ENCODE measurements at places on chromosomes 16 and 17.

GRCh38 chr17:42657824-42658588, 1.1 kb upstream of the TUBG2 start:
- peaks cover 11% of the 10 kb centered on the region for H3K27me3 ChIP-seq
- H3K4me3 ChIP-seq, result peak overlapping the region; percentile 89
- DNase-seq, result no peak
- no peaks in the 10 kb centered on the region for H3K36me3 ChIP-seq

GRCh38 chr17:71316176-71316897, 804.5 kb upstream of the SOX9 start:
- DNase-seq, result no peak
- H3K27ac ChIP-seq, result no peak overlapping the region
- H3K27me3 ChIP-seq, result no peaks in the 10 kb centered on the region
- H3K4me3 ChIP-seq, result no peak overlapping the region
- H3K4me1 ChIP-seq, result no peaks in the 10 kb centered on the region

DNA sequence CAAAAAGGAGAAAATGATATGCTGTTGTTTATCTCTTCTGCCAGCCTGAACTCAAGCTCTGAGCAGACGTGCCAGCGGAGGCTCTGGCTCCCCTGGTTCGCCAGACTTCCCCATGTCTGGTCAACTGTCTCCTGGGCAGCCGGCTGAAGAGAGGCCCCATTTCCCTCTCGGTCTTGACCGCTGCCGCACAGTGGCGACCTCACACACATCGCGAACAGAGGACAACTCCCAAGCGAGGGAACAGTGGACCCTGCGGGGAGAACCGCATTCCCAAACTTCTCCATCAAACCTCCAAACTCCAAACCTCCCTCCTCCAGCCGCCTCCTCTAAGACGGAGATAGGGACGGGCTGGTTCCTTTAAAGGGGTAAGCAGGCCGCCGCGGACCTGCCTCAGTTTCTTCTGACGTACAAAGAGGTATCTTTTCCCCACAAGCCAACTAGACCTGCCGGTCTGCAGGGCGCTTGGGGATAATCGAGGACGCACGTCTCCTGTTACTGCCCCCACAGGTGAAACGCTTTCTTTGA, 24.9 kb upstream of the RFFL start:
- H3K4me1 ChIP-seq, result peaks cover 45% of the 10 kb centered on the region
- peak overlapping the region; percentile 94 for H3K27ac ChIP-seq
- no peaks in the 10 kb centered on the region for H3K27me3 ChIP-seq
- no peak for DNase-seq

- no peak overlapping the region for H3K27ac ChIP-seq
- peaks cover 26% of the 10 kb centered on the region for H3K4me1 ChIP-seq
- no peaks in the 10 kb centered on the region for H3K27me3 ChIP-seq
- no peak for DNase-seq
- no peak overlapping the region for H3K4me3 ChIP-seq
- H3K36me3 ChIP-seq, result peaks cover 41% of the 10 kb centered on the region
These were observed 41.0 kb downstream of the PTRH2 start for GRCh38 chr17:59666235-59666634.

DNA sequence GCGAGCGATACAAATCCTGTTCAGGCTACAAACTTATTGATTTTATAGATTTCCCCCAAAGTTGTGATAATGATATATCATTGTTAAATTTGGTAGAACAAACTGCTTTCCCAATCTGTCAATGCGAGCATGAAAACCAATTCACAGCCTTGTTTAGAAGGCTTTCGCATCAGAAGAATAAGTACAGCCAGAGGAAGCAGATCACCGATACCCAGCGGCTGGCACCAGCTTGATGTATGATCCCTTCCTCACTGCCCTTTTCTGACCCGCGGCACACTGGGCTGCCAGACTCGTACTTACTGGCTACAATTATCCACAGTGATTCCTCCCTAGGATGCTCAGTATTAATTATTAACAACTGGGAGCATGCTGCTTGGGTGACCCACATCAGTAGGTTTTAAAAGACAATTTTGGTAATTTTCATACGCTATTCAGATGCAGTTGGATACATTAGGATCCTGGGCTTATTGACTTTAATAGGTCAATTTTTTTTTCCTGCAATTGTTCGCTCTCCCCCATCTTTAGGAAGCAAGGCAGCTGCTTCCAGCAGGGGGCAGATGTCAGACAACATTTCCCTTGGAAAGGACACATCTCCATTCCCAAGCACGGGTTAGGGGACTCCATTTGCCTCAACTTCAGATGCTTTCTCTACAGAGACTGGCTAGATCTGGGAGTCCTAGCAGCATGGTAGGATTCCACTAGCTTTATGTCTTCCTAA, 582.7 kb upstream of the PSMD7 start:
- H3K4me3 ChIP-seq, result no peak overlapping the region
- H3K4me1 ChIP-seq, result no peaks in the 10 kb centered on the region
- DNase-seq, result peak; percentile 5
- no peaks in the 10 kb centered on the region for H3K27me3 ChIP-seq

- no peaks in the 10 kb centered on the region for H3K27me3 ChIP-seq
- H3K4me3 ChIP-seq, result no peak overlapping the region
- no peaks in the 10 kb centered on the region for H3K4me1 ChIP-seq
- DNase-seq, result no peak
- H3K36me3 ChIP-seq, result no peaks in the 10 kb centered on the region
- H3K27ac ChIP-seq, result no peak overlapping the region
These were observed 210.6 kb upstream of the KCNJ16 start for GRCh38 chr17:69864462-69864861.

GRCh38 chr17:34207572-34207971, 47.5 kb upstream of the CCL2 start:
- H3K27me3 ChIP-seq, result peaks cover 14% of the 10 kb centered on the region
- DNase-seq, result peak; percentile 31
- H3K36me3 ChIP-seq, result no peaks in the 10 kb centered on the region
- no peak overlapping the region for H3K4me3 ChIP-seq
- no peak overlapping the region for H3K27ac ChIP-seq

GRCh38 chr17:4786516-4786915, 352 bp upstream of the VMO1 start:
- DNase-seq, result no peak
- H3K27me3 ChIP-seq, result peaks cover 52% of the 10 kb centered on the region
- no peaks in the 10 kb centered on the region for H3K36me3 ChIP-seq
- peaks cover 22% of the 10 kb centered on the region for H3K4me1 ChIP-seq
- H3K27ac ChIP-seq, result no peak overlapping the region
- H3K4me3 ChIP-seq, result no peak overlapping the region

GRCh38 chr17:48541036-48541576, 3.8 kb downstream of the HOXB2 start:
- H3K4me3 ChIP-seq, result peak overlapping the region; percentile 85
- H3K36me3 ChIP-seq, result peaks cover 9% of the 10 kb centered on the region
- H3K27me3 ChIP-seq, result peaks cover 1% of the 10 kb centered on the region
- DNase-seq, result peak; percentile 27
- H3K27ac ChIP-seq, result peak overlapping the region; percentile 97

DNA sequence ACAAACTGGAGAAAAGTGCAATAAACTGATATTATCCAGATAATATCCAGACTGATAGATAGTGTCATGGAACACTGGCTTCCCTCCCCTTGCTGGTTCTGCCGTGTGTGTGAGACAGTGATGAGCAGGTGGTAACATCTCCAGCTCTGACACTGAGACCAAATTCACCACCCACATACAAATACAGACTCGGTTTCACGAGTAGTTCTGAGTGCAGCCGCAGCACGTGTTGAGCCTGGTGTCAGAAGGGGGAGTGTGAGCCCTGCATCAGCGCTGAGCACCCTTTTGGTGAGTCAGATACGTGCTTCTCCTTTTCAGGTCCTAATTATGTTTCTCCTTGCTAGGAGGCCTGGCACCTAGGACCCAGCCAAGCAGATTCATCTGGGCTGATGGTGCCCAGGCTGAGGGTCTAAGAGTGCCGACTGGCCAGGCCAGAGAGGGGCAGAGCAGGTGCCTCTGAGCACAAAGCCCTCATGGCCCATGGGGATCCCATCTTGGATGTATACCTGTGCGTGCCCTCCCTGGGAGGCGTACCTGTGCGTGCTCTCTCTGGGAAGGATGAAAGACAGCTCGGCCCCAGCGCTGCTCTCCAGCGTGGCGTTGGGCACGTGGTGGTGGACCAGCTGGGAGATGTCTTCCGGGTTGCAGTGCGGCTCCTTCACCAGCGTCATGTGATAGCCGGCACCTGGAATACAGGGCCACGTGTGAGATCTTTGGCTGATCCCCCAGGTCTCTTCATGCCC, 27.3 kb upstream of the RNPS1 start:
- H3K4me1 ChIP-seq, result peaks cover 5% of the 10 kb centered on the region
- H3K27ac ChIP-seq, result no peak overlapping the region
- no peaks in the 10 kb centered on the region for H3K27me3 ChIP-seq
- H3K4me3 ChIP-seq, result no peak overlapping the region
- DNase-seq, result peak; percentile 8
- H3K36me3 ChIP-seq, result no peaks in the 10 kb centered on the region

GRCh38 chr16:88553739-88554138, 16.5 kb upstream of the ZC3H18 start:
- peaks cover 23% of the 10 kb centered on the region for H3K4me1 ChIP-seq
- no peak overlapping the region for H3K4me3 ChIP-seq
- peaks cover under 1% of the 10 kb centered on the region for H3K27me3 ChIP-seq
- no peak for DNase-seq
- no peak overlapping the region for H3K27ac ChIP-seq
